ENCODE measurements at places on chromosomes 2 and 18.

DNA sequence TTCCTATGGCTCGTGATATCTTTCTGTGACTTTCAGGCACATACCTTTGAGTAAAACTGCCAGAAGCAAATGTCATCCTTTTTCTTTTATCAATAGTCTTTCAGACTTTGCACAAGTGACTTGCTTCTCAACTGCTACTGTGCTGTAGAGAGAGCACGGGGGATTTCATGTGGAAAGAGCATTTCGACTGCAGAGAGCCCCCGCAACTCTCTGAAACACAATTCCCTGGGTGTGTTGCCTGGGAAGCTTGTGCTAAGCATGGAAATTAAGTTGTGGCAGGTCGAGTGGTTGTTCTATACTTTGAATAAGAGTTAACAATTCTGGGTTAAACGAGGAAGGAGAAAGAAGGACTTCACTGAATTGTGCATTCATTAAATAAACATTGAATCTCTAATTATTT is 659.1 kb downstream of the TDRD15 start:
- DNase-seq = no peak

- no peak for DNase-seq
Measured at GRCh38 chr2:8448824-8449556, 232.9 kb upstream of the ID2 start.

DNA sequence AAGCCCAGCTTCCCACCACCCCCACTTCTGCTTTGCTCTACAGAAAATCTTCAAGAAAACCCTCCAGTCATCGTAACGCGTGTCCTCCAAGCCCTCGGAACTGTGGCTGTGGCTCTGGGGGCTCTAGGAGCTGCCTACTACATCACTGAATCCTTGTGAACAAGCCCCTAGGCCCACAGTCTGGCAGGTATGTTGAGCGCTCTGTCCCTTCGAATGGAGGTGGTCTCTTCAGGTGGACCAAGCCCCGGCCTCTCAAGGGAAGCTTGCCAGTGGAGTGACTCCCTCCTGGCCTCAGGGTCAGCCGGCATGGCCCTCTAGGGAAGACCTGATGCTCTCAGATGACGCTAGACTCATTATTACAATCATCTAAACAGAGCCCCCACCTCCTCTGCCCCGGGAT is 6.7 kb downstream of the SPATA3 start:
- DNase-seq = no peak

- DNase-seq = peak; percentile 37
Measured at GRCh38 chr2:152405206-152406118, 70.5 kb downstream of the FMNL2 start.

DNA sequence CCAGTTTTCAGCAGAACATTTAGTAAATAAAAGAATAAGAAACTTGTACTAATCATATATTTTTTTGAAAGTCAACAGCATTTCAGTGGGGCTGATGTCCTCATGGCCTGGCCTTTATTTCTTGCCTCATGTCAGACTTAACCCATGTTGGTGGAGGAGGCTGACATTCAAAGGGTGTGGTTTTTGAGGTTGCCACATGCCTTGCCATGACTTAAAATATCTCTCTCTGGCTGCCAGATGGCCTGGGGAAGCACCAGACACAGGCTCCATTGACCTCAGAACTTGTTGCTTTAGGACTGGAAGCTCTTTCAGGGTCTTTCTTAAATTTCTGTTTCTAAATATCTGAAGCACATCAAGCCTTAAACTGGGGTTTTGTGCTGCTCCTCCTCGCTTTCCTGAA is 32.5 kb upstream of the CD28 start:
- no peak for DNase-seq

- DNase-seq = no peak
Measured at GRCh38 chr2:219560037-219560892, 11.1 kb downstream of the OBSL1 start.

DNA sequence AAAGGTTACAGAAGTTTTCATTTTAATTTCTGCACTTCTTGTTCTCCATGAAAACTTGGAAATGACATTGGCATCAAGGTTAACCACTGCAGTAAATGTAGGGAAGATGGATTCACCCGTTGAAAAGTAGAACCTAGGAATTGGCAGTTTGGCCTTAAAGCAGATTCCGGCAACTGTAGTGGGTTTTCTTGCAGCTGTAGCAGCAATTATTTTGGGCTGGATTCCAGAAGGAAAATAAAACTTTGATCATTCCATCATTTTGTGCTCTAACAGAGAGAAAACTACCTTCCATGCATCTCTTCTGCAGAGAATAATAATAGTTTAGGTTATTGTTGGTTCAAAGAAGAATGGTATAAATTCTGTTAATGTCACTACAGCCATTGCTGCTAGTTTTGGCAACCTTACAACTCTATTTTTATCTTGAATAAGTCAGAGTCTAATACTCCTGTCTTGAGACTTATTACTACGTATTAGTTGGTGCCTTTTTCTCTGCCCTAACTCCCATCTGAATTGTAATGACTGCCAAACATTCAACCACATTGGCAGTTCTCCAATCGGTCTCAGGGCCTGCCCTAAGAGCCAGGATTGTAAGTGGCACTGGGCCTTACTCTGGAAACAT is 178.1 kb upstream of the PIEZO2 start:
- DNase-seq = no peak

GRCh38 chr2:96848264-96848663 is 4.4 kb upstream of the ANKRD23 start:
- no peak for DNase-seq

DNA sequence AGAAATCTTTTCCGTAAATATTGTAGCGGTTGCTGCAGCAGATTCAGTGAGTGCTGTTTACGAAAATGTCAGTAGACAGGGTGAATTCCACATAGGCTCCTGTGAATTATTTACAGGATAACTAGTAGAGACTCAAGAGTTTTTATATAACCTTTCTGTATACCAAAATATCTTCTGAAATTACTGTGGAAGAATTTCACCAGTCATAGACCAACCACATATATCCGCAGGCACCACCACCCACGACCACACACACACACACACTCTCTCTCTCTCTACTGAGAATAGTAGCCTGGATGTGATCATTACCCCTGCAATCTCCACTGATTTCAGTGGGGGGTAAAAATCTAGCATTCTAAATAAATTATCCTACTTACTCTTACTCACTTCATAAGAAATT is 341.8 kb downstream of the RBM43 start:
- DNase-seq = no peak

- DNase-seq = no peak
Measured at GRCh38 chr2:216829533-216829932, 30.3 kb downstream of the TNP1 start.

GRCh38 chr18:42801706-42802105 is 313.8 kb downstream of the RIT2 start:
- DNase-seq = no peak

GRCh38 chr18:35042389-35043071 is 1.3 kb downstream of the MAPRE2 start:
- no peak for DNase-seq

DNA sequence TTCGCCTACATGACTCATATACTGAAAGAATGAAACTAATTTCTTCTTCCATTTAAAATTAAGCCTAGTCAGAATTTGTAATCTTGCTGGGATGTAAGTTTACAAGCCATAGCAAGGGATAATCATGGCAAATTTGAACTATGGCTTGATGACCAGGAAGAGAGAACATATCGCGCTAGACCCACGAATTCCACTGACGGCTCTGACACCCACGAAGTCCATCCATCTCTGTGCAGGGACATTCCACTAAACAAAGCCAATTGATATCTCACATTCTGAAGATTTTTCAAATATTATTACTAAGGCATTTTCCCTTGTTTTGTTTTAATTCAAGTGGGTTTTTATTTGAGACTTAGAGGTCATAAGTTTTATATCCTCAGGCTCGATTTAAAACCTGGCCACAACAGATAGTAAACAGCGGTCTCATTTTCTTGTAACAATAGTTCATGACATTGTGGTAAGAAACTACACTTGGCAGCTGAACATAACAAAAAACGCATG is 113.0 kb downstream of the QPCT start:
- DNase-seq = no peak

GRCh38 chr18:46278481-46279465 is 174.6 kb downstream of the HAUS1 start:
- DNase-seq = no peak

DNA sequence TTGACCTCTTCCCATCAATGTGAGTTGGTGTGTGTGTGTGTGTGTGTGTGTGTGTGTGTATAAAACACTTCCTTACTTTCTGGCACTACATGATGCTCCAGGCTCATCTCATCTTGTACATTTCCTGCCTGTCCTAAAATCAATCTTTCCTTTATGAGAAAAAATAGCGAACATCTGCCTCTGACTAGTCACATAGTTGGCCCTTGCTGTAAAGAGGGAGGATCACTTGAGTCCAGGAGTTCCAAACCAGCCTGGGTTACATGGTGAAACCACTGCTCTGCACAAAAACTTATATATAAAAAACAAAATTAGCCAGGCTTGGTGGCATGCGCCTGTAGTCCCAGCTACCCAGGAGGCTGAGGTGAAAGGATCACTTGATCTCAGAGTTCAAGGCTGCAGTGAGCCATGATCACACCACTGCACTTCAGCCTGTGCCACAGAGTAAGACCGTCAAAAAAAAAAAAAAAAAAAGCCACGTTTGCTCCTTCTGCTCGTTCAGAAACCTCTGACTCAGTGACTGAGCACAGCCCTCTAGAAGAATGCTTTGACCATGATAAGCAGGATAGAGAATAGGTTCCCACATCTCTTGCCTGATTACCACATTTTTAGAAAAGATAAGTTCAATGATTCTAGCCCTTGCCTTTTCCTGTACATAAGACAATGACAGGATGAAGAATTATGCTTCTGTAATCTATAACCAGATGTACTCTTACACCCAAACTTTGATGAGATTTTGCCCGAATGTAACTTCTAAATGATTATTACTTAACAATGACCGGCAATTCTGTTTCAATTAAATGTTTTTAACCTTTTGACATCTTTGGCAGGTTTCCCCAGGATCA is 45.2 kb upstream of the ST3GAL5 start:
- DNase-seq = peak; percentile 27

GRCh38 chr2:238114851-238115660 is 14.9 kb downstream of the ESPNL start:
- no peak for DNase-seq

DNA sequence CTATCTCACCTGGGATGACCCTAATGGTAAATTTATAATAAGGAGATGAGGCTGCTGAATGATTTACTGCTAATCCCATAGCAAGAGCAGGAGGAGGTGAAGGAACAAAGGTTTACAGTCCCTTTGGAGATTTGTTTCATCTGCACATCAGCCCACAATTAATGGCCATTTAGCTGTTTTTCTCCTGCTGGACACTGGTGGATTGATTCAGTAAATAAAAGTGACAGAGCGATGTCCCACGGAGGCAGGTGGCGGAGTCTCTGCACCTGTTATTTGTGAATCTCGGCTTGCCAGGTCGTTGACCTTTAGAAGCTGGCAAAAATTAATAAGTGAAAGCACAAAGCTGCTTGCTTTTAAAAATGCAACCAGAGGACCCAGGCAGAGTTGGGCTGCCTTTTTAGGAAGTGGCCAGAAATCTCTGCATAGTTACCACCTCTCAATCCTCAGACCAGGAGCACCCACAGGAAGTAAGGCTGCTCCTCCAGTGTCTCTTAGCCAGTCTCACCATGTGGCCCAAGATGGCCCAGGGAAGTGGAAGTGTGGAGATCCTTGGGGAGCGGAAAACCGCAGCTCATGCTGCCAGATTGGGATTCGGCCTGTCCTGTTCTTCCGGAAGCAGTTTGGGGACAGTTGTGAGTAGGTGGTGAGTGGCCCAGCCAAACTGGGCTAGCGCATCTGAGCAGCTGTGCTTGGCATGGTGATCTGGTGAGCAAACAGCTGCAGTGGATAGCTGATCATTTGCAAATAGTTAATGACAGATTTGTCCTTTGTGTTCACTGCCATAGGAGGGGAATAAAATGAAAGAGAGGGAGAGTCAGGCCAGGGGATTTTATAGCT is 1005.7 kb upstream of the PIK3C3 start:
- no peak for DNase-seq

GRCh38 chr2:236130349-236130998 is 37.7 kb downstream of the GBX2 start:
- no peak for DNase-seq

- no peak for DNase-seq
Measured at GRCh38 chr2:221423210-221423804, 148.8 kb downstream of the EPHA4 start.

GRCh38 chr2:75466708-75467311 is 93.9 kb downstream of the EVA1A start:
- peak; percentile 38 for DNase-seq

GRCh38 chr2:20563833-20564232 is 87.1 kb downstream of the HS1BP3 start:
- DNase-seq = no peak

DNA sequence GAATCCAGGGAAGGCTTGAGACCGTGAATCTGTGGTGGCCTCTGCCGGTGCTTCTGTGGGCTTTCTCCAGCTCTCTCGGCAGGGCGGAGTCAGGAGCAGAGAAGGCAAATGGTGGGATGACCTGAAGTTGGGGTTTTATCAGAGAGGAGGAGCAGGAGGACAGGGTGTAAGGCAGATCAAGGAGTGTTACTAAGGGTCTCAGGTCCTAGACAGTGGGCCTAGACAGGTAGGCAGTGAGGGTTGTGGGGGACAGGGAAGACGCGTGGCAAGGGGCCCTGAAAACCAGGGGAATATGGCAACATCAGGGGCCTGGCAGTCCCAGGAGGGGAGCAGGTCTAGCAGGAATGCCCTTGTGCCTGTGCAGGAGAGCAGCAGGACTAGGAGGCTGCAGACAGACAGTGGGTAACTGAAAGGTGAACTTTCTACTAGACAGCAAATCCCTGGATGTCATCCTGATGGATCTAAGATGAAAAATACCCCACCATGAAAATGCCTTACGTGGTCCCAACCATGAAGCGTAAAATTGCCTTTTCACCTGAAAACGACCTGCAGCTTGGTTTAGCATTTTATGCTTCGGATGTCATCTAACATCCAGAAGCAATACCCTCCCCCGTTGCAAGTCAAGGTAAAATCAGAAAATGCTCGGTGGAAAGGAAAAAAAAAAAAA is 42.1 kb downstream of the SRSF7 start:
- no peak for DNase-seq

- DNase-seq = no peak
Measured at GRCh38 chr2:159091381-159091780, 122.9 kb downstream of the TANC1 start.

GRCh38 chr18:52409727-52410126 is 69.7 kb downstream of the DCC start:
- DNase-seq = no peak

DNA sequence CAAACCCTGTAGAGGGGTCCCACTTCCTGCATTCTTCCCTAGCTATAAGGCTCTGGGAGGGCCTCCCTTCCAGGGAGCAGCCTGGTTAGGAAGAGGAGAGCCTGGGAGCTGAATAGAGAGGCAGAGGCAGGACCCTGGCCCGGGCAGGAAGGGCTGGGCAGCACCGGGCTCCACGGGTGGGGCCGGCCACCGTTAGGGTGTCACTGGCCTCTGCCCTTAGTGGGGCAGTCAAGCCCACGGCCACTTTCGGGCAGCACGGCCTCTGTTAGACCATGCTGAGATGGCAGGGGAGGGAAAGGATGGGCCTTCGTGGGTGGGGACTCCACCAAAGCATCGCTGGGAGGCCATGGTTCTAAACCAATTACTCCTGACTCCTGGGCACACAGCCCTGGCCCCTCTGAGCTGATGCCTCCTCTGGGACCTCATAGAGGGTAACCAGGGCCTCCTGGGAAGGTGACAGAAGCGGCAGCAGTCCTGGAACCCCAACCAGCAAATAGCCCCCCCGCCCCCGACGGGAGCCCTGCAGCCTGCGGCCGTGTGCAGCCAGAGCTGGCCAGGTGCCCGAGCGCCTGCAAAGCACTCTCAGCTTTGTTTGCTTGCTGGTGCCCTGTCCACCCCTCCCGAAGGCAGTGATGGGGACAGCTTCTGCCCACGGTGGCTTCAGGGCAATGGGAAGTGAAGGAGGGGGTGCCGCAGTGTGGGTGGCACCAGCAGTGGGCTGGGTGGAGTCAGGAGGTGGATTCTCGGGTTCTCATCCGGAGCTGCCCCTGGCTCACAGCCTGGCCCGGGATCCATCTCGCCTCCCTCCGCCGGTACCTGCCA is 16.3 kb upstream of the HPCAL1 start:
- peak; percentile 62 for DNase-seq

All from HT-29 (cell line).